AG08395 (cell line): ENCODE measurements at places on chromosomes 2 and 18.

GRCh38 chr2:159982842-159983785 is 79.3 kb downstream of the PLA2R1 start:
- DNase-seq, result peak; percentile 49

DNA sequence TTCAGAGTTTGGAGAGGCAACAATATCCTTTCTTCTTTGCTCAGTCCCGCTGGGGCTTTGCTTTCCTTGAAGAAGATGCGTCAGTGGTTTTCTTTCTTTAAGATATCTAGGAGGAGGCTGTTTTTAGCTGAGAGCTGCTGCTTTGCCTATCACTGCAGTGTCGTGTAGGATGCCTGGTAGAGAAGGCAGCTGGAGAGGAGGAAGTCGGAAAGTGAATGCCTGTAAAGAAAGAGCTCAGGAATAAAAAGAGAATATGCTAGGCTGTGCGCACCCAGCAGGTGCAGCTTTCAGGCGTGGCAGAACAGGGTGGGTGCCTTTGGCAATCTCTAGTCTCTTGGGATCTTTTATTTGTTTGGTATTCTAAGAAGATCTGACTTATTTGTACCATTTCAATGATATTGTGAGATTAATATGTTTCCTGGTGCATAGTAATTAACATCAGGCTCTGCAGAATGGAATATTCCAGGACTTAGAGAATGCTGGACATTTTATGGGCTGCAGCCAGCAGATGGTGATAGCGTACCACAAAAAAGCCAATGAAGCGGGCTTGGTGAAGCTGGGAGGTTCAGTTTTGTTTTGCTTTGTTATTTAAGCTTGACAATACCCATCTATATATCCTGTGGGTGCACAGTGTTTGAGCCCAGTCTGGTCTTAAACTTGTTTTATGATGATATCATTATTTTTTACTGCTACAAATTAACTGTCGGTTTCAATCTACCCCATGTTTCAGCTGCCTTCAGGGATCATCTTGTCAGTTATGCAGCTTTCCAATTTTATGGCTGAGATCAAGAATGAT is 34.9 kb downstream of the CAVIN2 start:
- peak; percentile 73 for DNase-seq

GRCh38 chr2:62787386-62787785 is 81.9 kb downstream of the EHBP1 start:
- DNase-seq, result peak; percentile 12

DNA sequence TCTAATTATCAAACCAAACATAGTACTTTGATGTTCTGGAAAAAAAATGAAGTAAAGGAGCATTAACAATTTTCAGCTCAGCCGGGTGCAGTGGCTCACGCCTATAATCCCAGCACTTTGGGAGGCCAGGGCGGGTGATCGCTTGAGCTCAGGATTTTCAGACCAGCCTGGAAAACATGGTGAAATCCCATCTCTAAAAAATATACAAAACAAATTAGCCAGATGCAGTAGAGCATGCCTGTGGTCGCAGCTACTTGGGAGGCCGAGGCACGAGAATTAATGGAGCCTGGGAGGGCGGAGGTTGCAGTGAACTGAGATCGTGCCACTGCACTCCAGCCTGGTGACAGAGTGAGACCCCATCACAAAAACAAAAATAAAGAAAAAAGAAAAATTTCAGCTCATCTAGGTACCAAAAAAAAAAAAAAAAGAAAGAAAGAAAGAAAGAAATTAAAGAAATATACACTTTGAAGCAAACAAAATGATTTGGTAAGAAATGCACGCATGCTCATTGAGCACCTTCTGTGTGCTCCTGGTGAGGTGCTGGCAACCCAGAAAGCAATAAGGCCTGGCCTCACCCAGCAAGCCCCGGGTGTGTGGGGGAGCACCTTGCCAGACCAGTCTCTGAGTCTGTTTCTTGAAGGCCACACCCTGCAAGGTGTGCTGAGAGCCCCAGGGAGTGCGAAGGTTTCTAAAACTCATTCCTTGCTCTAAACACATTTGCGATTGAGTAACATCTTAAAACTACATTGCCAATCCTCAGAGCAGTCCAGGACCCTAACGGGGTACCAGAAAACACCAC is 133.5 kb downstream of the TFCP2L1 start:
- no peak for DNase-seq

- DNase-seq, result no peak
Observed at GRCh38 chr2:79387431-79387830, 125.4 kb upstream of the CTNNA2 start.

DNA sequence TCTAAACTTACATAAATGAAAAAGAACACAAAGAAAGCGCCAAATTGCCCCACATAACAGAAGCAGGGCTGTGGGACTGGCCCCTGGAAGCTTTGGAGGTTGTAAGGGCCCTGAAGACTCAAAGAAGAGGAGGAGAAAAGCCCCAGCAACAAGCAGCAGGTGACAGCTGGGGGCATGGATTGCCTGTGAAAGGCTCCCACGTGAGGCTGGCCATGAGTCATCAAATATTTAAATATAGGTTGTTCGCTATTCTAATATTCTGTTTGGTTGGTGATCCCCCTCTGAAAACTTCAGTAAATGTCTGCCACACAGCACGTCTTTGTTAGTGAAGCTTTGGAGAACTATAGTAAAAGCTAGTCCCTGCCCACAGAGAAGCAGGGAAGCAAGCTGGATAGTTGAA is 132.4 kb downstream of the MREG start:
- no peak for DNase-seq

GRCh38 chr2:229454934-229455631 is 184.0 kb upstream of the PID1 start:
- peak; percentile 56 for DNase-seq

GRCh38 chr2:221752781-221753180 is 180.7 kb upstream of the EPHA4 start:
- DNase-seq, result no peak

- DNase-seq, result no peak
Observed at GRCh38 chr18:2897448-2898185, 50.8 kb downstream of the EMILIN2 start.

- peak; percentile 66 for DNase-seq
Observed at GRCh38 chr2:212912445-212913103, 238.8 kb downstream of the IKZF2 start.

GRCh38 chr18:30987467-30988241 is 54.9 kb downstream of the DSC3 start:
- no peak for DNase-seq

DNA sequence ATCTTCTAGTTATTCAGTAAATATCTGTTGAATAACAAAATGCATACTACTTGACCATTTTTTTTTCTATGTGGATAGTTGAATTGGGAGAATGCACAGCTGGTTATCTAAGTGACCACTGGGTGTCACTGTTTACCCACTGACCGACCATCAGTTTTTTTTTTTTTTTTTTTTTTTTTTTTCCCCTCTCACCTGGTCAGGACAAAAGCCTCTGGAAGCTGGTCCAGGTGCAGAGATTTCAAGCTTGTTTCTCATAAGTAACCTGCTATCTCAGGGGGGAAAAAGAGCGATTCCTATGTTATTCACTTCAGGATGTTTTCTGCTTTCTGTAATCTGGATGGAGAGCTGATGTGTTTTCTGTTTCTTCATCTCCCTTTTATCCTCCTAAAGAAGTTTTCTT is 256.0 kb downstream of the DCDC2C start:
- DNase-seq, result peak; percentile 46

GRCh38 chr2:63874204-63875130 is 32.8 kb downstream of the UGP2 start:
- no peak for DNase-seq

- DNase-seq, result no peak
Observed at GRCh38 chr2:54274781-54275242, 18.8 kb upstream of the TSPYL6 start.

DNA sequence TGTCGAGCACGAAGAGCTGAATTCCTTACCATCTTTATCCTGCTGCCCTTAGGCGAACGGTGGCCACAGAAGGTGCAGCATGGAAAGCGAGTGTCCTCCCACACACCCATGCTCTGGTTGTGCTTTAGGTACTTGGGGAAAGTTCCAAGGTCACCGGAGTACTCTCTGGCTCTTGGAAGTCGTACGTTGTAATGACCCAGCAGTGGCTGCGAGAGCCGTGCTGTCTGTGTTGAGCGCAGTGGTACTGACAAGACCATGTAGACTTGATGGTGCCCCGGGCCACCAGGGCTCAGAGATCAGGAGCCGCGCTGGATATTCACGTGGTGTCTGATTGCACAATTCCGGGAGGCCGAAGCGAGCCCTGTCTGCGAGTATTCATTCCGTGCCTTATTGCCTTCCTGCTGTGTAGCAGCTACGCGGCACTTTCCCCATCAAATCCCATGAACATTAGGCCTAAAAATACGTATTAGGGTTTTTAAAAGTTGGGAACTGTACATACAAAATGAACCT is 222.0 kb downstream of the ZNF516 start:
- DNase-seq, result no peak

DNA sequence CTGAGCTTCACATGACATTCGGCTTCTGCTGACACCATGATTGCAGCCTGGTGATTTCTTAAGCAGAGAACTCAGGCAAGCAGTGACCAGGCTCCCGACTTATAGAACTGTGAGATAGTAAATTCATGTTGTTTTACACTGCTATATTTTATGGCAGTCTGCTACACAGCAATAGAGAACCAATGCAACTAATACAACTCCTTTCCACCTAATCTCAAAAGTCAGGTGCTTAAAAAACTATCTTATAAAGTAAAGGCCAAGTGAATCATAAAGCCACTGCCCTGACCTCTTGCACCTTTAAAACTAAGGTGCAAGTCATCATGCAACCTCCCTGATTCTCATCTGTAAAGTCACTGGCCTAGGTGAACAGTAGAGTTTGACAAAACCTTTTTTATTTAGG is 95.3 kb upstream of the GLS start:
- no peak for DNase-seq

DNA sequence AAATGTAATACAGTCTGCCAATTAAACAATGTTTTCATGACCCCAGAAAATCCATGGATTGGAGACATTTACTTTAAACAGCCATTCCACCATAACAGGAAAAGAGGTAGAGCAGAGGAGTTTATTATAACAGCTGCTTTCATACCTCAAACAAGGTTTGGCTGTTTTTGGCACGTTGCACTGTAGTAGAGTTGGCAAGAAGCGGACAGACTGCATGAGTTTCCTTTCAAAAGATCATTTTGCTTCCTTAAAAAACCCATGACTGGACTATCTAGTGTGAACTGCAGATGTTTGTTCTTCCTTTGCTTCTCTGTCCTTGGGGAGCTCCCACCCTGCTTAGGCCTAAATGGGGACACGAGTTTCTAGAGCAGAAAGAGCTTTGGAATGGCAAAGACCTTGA is 108.5 kb upstream of the THOC1 start:
- DNase-seq, result no peak

- DNase-seq, result no peak
Observed at GRCh38 chr2:47905386-47906156, 727 bp downstream of the FBXO11 start.

GRCh38 chr2:171771463-171771862 is 84.2 kb downstream of the DYNC1I2 start:
- no peak for DNase-seq

DNA sequence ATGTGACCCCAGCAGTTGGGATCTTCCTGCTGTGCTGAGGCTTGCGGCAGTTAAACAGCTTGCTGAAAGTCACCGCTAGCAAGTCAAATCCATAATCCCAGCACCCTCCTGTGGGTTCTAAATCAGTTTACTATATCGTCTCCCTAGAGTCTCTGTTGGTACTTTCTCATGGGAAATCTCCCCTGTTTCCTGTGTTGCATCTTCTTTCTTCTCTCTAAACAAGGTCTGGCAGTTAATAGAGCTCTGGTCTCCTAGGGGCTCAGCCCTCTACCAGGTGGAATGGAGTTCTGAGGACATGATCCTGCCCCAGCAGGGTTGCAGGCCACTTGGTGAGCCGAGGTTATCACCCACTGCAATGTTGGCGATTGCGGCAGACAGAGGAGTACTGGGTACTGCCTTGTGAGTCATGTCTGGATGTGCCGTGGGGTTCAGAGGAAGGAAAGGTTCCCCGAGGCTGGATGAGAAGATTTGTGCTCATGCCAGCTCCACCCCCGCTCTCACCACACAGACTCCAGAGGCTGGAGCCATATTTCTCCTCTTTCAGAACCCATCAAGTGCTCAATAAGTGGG is 59.4 kb upstream of the SIX2 start:
- DNase-seq, result peak; percentile 30

GRCh38 chr2:8490166-8490721 is 191.6 kb upstream of the ID2 start:
- DNase-seq, result no peak

DNA sequence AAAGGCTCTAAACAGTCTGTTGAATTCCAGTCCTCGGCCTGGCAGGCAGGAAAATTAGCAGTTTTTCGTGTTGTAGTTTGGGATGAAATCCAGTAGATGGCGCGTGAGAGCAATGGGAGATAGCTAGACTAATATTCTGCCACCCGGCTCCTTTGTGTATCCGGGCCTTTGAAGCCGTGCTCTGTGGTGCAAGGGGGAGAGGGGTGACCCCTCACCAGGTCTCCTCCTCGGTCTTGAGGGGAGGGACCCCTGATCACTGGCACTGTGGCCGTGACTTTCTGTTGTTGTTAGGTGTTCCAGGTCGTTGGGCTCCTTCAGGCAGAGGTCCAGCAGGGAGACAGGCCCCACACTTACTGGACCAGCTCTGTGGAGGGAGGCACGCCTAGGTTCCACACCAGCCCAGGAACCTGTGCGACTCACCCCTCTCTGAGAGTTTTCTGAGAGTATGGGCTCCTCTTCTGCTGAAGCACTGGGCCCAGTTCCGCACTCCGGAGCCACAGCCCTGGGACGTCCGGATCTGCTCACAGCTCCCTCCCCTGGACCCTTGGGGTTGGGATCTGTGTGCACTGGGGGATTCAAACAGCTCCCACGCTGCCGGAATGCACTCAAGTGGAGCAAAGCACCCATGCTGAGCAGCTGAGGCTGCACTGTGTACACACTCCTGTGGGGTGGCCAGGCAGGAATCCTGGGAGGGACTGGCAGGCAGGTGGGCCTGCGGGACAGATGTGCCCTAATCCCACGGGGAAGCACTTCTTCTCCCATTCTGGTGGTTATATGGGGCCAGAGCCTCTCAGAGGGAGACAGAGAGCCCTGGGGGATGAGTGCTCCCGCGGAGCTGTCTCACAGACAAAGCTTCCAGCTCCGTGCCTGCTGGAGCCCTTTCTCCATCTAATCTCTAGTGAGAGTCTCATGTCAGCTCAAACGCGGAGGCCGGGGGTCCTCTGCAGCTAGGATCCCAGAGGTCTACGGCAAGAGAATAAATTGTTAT is 8.8 kb downstream of the GKN2 start:
- DNase-seq, result peak; percentile 81

- no peak for DNase-seq
Observed at GRCh38 chr18:78242254-78242643, 737.4 kb upstream of the SALL3 start.

DNA sequence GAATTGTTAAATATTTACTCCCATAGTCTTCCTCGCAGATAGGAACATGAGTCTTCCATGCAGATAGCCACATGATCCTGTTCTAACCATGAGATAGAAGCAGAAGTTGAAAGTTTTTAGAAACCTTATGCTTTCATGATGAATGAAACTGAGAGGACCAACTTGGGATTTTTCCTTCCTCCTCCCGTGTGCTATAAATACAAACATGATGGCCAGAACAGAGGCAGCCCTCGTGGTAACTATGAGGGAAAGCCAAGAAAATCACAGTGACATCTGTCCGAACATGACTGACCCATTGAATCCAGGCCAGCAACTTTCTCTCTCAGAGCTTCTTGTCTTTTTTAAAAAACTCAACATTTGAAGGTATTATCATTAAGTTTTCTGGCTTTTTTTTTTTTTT is 78.5 kb downstream of the ACAA2 start:
- no peak for DNase-seq
